ENCODE measurements at places on chromosomes 16 and 17.

DNA sequence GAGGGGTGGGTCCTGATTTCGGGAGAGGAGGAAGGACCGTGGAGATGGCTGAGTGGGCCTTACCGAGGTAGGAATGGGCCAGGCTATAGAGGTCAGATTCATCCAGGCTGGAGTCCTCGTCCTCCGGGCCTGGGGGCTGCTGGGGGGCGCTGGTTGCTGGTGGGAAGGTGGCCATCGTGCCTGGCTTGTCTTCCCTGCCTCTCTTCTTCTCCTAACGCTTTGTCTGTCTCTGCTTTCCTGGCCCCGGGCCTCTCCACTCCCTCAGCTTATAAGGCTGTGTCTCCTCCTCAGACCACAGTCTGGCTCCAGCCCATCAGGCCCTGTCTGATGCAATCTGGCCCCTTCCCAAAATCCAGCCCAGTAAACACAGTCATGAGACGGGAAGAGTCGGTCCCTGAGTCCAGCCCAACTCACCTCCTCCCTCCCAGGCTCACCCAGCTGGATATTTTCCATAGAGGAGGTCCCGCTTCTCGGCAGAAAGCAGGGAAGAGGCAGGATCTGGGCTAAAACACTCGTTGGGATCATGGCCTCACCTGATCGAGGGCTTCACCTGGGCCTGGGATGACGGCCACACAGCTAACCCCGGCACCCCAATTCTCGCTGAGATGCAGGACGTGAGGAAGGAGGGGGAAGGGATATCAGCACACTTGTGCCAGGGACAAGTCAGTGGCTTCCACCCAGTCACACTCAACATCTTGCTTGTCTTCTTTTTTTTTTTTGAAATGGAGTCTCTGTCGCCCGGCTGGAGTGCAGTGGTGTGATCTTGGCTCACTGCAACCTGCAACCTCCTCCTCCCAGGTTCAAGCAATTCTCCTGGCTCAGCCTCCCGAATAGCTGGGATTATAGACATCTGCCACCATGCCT is at the start of gene NUPR1:
Gene NUPR1, minus strand, starts transcription at position 242 of the 864 bp plus-strand sequence. Its CDS starts 67 bp downstream, at position 175.
- DNase-seq = peak; percentile 51

GRCh38 chr17:949623-950303 is 29.8 kb downstream of the NXN start:
- no peak for DNase-seq

DNA sequence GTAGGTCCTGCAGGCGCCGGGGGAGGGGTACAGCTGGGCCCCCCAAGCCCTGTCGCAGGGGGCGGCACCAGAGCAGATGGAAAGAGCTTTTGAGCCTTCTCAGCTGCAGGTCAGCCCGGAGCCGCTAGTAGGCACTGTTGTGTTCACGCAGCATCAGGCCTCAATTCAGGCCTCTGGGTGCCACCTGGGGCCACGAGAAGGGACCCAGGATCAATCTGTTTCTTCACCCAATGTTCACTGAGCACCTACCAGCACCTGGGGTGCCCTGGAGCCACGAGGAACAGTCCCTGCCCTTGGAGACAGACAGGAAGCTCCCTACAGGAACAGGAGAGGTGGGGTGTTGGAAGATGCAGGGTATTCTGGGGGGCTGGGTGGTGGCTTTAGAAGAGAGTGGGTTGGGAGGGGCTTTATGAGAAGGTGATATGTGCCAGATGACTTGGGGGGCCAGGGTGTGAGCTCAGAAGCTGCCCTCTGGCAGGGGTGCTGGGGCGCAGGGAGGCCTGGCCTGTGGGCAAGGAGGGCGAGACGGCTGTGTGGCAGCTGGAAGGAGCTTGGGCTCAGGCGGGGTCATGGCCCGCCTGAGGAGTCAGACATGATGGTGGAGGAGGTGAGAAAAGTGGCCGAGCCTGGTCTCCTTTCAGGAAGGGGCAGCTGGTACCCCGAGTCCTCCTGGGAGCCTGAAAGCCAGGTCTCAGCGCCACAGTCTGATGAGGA is 121.9 kb upstream of the GSE1 start:
- DNase-seq = no peak

DNA sequence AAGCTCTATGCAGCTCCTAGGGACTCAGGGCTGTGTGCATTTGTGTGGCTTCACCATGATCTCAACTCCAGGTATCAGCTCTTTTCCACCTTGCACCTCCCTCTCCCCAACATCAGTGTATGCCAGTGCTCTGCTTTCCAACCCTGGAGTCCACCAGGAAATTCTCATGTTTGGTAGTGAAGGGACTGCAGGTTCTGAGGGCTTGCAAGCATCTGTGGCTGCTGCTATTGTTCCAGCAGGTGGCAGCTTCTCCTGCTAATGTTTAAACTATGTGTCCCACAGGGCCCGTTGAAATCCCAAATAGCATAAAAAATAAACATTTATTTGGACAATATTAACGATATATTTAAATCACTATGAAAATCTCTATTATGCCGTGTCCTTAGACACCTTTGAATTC is 82.0 kb downstream of the RGS9 start:
- no peak for DNase-seq

DNA sequence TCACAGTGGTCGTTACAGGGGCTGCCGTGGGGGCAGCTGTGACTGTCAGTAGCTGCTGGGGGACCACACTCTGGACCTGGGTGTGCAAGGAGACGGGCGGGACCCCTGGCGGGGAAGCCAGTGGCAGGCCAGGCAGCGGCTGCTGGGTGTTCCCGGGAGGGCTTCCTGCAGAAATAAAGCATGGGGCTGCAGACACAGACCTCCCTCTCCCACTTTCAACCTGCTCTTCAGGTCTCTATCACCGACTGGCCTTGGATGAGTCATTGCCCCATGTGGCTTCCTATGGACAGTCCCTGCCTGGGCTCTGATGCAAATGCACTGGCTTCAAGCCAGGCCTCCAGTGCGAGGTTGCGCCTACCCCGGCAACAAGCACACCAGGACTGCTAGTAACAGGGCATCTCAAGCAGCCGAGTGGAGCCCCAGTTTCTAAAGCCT is 17.2 kb downstream of the SREBF1 start:
- peak; percentile 93 for DNase-seq

GRCh38 chr17:80621997-80622357 is 77.3 kb downstream of the RPTOR start:
- no peak for DNase-seq

DNA sequence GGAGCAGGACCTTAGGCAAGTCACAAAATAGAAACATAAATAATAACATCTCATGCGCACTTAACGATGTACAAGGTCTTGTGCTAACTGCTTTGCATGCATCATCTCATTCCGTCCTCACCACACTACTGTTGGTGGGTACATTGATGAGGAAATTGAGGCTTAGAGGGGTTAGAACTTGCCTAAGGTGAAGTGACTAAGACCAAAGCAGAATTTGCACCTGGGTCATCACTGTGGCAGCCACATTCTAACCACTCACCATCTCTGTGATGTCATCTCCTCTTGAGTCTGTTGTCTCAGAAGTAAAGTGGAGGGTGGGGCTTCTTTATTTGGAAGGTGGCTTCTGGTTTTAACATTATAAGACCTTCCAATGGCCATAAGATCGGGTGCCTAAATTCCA is 20.4 kb upstream of the TRIM25 start:
- DNase-seq = peak; percentile 32

DNA sequence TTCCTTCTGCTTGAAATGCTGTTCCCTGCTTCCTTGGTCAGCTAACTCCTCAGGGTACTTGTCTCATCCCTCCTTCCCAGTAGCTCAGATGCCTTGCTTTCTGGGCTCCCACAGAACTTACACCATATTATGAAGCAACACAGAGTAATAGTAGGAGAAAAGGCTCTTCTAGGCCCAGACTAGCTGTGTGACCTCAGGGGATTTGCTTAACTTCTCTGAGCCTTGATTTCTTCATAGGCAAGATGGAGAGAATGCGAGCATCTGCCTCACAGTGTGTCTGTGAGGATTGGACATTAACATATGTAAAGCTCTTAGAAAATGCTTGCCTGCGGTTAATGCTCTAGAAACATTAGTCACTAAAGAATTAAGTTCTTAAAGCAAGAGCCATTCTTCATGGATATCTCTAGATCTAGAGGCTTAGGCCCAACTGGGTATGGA is 22.3 kb upstream of the PECAM1 start:
- peak; percentile 19 for DNase-seq

DNA sequence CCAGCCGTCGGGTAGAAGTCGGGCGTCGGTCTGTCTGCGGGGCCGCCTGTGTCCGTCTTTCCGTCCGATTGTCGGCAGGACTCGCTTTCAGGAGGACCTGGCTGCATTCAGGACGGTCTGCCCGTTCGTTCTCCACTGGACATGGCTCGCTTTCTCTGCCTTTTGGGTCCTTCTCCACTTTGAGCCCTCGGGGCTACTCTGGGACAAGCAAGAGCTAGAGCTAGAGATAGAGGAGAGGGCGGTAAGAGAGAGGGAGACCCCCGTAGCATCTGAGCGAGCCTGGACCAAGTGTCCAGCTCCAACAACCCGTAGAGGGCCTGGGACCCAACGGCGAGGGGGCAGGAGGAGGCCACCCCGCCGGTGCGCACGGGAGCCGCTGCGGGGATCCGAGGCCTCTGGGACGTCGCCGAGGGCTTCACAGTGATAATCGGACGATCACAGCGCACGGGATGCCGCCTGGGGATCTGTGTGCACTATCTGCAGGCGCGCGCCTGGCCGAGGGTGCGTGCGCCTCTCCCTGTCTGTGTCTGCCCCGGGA is 4.5 kb downstream of the TBX4 start:
- DNase-seq = no peak

- DNase-seq = no peak
Observed at GRCh38 chr16:21642861-21643260, 9.5 kb downstream of the IGSF6 start.

DNA sequence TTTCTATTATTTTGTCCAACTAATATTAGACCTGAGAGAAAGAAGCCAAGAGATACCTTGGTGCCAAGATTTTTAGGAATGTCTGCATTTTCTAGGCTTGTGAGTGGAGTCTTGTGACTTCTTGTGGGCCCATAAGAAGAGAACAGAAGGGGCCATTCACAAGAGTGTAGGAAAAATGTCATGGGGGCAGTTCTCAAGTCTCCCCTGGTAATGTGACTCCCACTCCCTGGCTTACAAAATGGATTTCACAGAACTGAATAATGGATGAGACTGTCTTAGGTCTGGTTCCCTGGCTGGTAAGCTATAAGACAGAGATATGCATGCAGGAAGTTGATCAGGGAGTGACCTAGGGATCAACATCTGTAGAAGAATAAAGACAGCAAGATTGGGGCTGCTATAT is 181.3 kb downstream of the CBLN1 start:
- DNase-seq = no peak

DNA sequence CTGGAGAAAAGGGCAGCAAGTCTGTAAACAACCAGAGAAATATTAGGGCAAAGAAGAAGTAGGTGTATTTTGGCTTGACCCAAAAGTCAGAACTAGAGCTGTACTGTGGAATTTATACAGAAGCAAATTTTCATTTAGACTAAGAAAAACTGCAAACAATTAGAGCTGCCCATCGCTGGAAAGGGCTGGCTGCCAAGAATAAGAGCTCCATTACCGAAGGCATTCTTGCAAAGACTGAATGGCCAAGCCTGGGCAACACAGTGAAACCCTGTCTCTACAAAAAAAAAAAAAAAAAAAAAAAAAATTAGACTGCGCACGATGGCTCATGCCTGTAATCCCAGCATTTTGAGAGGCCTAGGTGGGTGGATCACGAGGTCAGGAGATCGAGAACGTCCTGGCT is 53.9 kb upstream of the TMC5 start:
- no peak for DNase-seq

- DNase-seq = no peak
Observed at GRCh38 chr16:4472880-4473279, 1.5 kb downstream of the NMRAL1 start.

DNA sequence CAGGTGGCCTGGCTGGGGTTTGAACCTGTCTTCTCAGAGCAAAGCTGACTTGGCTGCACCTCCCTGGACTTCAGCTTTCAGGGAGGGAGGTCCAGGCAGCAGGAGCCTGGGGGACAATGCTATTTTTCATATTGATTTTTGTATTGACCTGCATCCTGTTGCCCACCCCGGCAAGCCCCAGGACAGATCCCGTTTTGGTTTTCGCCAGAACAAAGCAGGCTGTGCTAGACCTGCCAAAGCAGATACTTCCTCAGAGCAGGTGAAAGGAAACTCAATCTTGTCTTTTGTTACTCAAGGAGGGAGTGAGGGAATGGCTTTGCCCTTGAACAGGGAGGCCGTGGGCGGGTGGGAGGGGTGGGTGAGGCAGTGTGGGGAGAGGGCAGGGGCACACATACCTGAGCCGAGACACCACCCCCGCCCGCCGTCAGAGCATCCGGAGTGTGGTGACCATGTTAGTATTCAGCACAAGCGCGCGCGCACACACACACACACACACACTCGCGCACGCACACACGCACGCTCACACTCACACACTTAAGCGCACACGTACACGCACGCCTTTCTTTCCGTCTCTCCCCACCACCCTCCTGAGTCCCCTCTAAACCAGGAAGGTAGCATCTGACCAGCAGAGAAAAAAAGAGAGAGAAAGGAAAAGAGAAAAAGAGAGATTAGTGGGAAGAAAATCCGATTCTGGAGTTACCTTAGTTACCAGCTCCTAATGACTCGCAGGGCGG is 59.5 kb downstream of the RAI1 start:
- no peak for DNase-seq

DNA sequence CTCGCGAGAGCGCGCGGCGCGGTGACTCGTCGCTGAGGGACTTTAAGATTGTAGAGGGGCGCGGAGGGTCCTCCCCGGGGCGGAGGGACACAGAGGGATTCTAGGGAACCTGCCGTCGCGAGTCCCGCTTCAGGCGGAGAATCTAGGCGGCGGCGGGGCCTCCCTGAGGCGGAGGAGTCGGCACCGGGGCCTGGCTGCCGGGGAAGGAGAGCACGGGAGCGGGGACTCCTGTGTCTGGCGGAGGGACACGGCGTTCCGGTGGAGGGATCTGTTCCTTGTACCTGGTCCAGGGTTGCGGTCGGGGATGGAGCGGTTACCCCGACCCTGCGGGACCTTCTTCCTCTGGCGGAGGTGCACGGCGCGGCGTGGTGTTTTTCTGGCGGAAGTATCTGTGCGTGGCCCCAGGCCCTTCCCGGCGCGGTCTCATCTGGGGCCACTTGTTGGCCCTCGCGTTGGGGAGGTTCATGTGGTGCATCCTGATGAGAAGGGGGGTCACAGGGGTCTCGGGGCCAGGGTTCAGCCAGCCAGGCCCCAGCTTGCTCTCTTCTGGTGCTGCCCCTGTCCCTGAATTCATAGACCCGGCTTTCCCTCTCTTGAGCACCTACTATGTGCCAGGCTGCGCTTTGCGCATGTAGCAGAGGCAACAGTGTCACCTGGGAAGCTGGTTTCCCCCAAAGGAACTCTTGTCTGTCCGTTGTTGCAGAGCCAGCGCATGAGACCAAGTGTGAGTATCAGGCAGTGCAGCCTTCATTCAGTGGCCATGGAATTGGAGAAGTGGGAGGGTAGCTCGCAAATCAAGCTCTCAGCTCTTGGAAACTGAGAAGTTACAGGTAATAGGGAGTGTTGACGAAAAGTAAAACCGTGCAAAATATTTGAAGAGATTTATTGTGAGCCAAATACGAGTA is 563 bp upstream of the ZKSCAN2 start:
- peak; percentile 90 for DNase-seq

DNA sequence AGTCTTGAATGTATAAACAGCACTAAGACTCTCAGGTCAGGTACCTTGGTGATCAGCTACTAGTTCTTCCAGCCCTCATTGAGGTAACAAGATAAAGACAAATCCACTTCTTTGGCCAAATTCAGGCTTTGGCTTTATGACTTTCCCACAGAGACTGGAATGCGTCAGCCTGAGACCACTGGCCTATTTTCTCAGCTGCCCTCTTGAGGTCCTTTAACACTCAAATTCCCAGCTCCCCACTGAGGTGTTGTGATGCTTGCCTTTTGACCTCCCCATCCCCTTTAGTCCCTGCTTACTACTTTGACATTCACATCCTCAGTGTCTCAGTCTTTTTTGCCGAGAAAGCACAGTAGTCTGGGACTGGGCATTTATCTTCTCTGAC is 10.6 kb downstream of the TNFAIP1 start:
- no peak for DNase-seq

- DNase-seq = no peak
Observed at GRCh38 chr17:67080804-67081203, 36.5 kb downstream of the CACNG1 start.

Measured in ELR (cell line).